ENCODE measurements at places on chromosomes 16 and 17. TPM values are rescaled to one million over a fixed set of nuclear protein-coding genes. Genes with fewer than 3 reads are reported as not detected.

DNA sequence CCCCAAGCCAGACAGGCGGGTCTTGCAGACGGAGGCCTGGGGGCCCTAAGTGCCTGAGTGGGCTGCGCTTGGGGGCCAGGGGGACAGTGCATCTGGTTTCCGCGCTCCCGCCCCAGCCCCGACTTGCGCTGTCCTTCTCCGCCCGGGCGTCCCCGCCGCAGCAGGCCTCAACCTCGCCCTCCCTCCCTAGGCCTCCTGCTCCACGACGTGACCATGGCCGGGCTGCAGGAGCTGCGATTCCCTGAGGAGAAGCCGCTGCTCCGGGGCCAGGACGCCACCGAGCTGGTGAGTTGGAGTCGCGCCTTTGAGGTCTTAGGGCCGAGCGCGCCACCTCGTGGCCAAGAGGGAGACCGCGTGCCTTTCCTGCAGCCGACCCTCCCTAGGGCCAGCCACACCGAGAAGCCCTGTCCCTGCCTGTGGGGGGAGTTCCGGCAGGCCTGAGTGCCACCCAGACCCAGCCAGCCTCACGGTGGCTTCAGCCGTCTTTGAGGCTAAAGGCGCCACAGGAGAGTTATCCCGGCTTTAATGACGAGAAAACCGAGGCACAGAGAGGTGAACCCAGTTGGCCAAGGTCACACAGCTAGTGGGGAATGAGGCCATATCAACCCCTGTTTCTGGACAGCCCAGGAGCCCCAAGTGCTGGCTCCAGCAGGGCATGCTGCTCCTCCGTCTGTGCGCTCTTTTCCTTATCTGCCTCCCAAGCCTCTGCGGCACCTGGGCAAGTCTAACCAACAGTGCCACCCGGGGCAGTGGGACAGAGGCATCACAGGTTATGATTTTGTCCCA, 12.2 kb upstream of the NDRG4 start:
- DNase-seq, result peak; percentile 80

- DNase-seq, result no peak
Measured at GRCh38 chr17:16001226-16001897, 1.7 kb downstream of the TTC19 start.

DNA sequence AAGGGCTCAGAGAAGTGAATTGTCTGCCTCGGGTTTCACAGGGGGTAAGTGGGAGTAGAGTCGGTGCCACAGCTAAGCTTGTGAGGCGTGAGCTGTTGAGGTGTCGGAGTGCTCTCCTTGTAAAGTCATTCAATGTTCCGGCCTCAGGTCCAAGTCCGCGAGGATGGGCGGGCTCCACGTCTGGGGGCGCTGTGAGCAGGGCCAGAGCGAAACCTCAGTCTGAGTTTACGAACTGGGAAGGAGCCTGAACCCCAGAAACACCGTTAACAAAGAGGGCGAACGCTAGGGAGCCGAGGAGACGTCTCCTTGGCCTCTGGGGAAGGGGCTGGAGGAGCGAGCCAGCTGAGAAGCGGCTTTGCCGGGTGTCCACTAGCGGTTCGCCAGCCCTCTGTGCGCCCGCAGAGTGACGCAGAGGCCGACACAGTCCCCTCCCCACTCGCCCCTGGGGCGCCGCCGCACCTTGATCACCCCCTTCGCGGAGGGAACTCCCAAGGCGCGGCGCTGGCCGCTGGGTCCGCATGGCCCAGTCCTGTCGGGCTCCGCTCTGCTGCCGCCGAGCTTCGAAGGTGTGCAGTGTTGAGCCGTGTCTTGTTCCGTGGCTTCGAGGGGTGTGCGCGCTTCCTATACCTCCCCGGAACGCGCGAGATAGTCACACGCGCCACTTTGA, 4.9 kb downstream of the IRX3 start:
- DNase-seq, result no peak

- no peak for DNase-seq
Measured at GRCh38 chr17:40487371-40488020, 13.9 kb downstream of the TNS4 start.

DNA sequence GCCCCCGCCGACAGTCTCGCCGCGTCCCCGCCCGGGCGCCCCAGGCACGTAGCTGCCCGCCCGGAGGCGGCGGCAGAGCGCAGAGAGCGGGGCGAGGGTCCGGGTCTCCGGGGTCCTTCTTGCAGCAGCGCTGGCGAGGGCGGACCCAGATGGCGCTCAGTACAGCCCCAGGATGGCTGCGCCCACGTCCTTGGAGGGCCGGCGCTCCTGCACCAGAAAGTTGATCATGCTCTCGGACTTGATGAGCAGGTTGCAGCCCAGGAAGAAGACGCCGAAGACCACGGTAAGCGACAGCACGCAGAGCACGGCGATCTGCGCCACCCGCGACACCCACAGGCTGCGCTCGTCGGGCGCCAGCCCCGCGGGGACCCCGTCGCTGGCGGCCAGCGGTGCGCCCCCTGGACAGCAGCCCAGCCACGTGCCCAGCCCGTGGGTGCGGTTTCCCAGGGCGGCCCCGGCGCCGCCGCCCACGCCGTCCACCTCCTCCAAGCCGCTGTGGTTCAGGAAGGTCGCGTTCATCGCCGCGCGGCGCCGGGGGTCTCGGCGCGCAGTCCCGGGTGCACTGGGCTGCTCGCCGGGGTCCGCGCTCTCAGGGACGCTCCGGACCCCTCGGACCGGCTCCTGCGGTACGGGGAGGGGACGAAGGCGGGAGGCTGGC, 435 bp downstream of the RPRML start:
- DNase-seq, result no peak

DNA sequence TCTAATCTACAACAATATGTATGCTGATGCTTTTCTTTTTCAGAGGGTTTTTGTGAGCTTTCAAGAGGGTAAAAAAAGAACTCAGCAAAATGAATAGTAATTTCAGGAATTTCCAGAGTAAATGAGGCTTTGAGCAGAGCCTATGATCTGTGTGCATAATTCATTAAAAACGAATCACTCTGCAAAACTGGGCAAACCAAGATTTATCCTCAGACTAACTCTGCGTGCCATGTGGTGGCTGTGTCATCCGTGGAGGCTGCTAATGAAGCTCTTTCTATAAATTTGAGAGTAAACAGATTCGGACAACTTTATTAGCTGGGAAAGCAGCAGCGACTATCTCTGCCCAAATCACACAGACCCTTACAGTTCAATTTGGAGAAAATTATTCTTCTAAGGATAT, 83.8 kb downstream of the FOXL1 start:
- no peak for DNase-seq

DNA sequence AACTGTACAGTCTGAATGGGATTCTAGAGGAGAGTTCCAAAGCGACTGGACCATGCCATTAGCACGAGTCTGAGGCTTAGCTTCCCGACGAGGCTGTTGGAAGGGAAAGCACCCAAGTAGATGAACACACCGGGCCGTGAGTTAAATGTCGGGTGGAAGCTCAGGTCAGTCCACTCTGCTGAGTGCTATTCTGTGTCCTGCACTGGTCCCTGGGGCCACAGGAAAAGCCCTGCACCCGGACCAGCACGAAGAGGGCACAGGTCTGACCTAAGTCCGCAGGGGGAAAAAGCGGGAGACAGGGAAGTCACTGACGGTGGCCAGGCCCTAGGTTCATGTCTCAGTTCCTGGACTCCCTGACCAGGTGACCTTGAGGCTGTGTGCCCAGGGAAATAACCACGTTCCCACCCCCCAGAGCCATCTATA, 44.1 kb upstream of the RBFOX3 start:
- peak; percentile 37 for DNase-seq

GRCh38 chr17:63535640-63536039, 12.5 kb downstream of the KCNH6 start:
- DNase-seq, result no peak

- DNase-seq, result no peak
Measured at GRCh38 chr16:22844416-22844815, 30.5 kb downstream of the HS3ST2 start.

- DNase-seq, result peak; percentile 95
Measured at GRCh38 chr16:46973207-46973995, at the start of gene DNAJA2. DNAJA2 (minus strand) TSS chr16:46973674; CDS start chr16:46973572, 102 bp downstream.

GRCh38 chr17:7220593-7221277, 997 bp downstream of the ACADVL start:
- no peak for DNase-seq

DNA sequence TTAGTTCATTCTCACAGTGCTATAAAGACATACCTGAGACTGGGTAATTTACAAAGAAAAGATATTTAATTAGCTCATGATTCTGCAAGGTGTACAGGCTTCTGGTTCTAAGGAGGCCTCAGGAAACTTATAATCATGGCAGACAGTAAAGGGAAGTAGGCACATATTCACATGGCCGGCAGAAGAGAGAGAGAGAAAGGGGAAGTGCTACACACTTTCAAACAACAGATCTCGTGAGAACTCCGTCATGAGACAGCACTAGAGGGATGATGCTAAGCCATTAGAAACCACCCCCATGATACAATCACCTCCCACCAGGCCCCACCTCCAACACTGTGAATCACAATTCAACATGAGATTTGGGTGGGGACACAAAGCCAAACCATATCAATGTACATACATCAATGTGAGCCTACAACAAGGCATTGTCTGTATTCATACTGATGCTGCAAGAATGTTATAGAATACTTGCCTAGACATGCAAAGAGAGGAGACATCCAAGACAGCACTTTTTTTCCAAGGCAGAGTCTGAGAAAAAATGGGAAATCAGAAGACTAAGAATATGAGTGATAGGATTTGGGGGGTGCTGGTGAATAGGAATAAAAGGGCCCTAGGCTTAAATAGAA, 114.8 kb upstream of the XYLT1 start:
- DNase-seq, result no peak

DNA sequence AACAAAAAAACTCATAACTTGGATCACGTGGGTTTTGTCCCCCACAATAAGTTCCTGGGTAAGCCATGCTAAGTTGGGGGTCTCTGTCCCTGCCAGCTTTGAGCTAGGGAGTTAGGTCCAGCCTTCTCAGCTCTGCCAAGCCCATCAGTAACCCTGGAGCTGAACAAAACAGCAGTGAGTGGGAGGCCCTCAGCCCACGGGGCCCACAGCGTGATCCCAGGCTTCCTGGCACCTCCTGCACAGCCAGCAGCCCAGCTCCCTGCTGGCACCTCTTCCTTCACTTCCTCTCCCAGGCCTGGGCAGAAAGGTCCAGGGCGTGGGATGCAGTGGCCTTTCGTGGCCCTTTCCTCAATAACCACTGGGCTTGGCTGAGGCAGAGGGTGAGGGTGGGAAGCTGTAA, 35.5 kb upstream of the CDC42EP4 start:
- DNase-seq, result no peak

- DNase-seq, result no peak
Measured at GRCh38 chr16:76976101-76976500, 214.9 kb upstream of the MON1B start.

DNA sequence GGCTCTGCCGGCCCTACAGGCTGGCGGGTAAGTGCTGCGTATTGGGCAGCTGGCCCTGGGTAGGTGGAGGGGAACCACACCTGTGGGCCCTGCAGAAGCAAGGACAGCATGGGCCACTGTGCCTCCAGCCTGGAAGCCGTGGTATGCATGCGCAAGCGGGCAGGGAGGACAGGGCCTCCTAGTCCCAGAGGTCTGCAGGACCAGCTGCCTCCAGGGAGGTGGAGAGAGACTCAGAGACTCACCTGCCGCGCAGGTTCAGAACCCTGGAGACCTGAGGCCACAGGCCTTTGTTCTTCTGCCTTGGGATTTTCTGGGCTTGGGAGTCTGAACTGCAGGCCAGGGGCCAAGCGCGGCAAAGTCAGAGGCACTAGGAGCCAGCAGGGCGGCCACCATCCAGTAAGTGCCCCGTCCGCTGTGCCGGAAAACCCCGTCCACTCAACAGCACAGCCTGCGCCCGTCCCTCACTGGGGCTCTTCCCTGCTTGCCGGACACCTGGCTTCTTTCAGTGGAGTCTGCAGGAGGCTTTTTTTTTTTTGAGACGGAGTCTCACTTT, 8.8 kb upstream of the RAB40C start:
- DNase-seq, result no peak

DNA sequence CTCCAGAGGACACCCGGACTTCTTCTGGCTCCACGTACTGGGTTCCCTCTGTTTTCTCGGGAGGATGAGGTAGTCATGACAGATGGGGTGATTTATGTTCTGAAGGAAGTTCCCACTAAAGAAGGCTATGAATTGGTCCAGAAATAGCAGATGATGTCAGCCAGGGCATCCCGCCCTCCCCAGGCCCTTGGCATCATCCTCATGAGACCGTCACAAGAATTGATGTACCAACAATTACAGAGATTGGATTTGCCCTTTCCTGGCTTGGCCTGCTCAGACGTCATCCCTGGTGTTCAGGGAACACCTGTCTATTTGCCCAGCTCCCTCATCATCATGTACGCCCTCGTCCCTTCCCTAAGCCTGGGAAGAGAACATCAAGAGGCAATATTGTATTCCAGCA, 102.8 kb upstream of the CCL1 start:
- DNase-seq, result no peak

GRCh38 chr17:45336390-45337182, 19.8 kb upstream of the MAP3K14 start:
- no peak for DNase-seq

DNA sequence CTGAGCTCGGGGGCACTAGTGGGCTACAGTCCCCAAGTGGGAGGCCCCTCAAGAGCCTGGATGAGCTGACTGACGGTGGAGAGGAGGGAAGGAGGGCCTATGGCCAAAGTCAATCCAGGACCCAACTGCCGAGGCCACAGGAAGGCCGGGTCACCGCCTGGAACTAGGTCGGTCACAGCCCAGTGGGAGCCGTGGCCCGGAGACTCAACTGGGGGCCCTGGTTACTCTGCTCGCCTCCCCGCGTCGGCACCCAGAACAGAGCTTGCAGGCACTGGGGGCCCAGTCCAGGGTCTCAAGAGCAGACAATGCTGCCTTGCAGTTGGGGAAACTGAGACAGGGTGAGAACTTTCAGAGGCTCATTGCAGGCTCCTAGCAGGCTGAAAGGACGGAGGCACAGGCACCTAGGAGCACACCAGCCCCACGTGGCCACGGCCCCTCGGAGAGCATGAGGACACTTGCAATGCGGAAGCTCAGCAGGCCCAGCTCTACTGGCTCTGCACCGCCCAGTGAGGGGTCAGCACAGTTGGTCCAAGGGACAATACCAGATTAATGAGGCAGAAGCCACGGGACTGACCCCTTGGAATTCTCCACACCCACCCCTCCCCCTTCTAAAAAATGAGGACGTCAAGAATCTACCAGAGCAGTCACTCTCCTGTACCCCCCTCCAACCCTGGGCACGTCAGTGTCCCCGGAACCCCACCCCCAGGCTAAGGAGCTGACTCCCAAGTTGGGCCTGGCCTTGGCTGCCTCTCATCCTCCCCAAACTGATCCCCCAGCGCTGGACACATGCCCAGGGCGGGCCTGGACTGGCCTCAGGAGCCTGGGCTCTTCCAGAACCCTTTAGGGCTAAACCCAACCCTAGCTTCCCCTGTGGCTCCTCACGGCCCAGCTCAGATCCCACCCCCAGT, 2.2 kb downstream of the HS3ST6 start:
- DNase-seq, result no peak

- DNase-seq, result no peak
Measured at GRCh38 chr16:3876160-3876559, 4.4 kb downstream of the CREBBP start.

C17orf100 gene
- 1.8 TPM for total RNA-seq

SNTB2 gene
- total RNA-seq, result 45.7 TPM

TMIGD1 gene
- total RNA-seq, result not detected

KRTAP9-4 gene
- total RNA-seq, result not detected

CENPN gene
- 6.2 TPM for total RNA-seq

KRTAP2-3 gene
- total RNA-seq, result not detected

FMNL1 gene
- 19.4 TPM for total RNA-seq

CLEC10A gene
- 5.1 TPM for total RNA-seq

RASD1 gene
- total RNA-seq, result 5.8 TPM

OR4D1 gene
- not detected for total RNA-seq

TSPOAP1 gene
- 21.0 TPM for total RNA-seq

ACTG1 gene
- 3,857 TPM for total RNA-seq

SLC5A2 gene
- total RNA-seq, result not detected

ZACN gene
- total RNA-seq, result not detected

TBC1D3 gene
- total RNA-seq, result not detected

MGAT5B gene
- 1.7 TPM for total RNA-seq

TBC1D3I gene
- 2.1 TPM for total RNA-seq

CMTM1 gene
- total RNA-seq, result 4.3 TPM
